ENCODE measurements at places on chromosomes 1 and 21.

GRCh38 chr1:95451054-95451453, 217.0 kb downstream of the RWDD3 start:
- no peak for DNase-seq

- no peak for DNase-seq
Observed at GRCh38 chr1:5645135-5645399, 347.2 kb downstream of the NPHP4 start.

DNA sequence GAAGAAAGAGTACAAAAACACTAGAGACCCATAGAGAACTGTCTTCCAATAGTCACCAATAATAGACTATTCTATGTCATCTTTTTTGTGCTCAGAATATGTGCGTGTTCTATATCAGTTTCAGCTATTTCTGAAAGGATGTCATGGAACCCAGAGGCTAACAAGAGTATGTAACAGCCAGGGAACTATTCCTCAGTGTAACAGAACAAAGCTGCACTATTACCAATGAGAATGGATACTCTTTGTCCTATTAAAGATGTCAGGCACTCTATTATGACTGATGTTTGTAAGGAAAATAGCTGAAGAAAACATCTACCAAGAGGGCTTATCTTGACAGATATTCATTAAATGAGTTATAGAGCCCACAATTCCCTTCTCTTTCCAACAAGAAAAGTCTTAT, 8.6 kb upstream of the LRRC8C start:
- DNase-seq = no peak

DNA sequence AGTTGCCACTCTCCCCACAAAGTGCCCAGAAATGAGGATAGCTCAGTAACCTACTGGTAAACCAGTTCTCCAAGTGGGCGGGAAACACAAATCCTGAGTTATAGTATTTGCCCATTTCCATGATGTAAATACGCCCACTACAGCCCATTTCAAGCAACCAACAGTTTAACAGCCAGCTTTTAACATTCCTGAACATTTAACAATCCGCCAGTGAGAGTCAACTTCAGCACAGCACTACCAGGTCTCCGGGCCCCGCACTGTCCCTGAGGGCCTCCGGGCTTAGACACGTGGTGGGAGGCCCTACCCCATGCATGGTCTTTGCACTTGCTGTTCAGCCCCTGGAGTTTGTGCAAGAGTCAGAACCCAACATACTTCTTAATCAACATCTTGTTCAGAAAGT, 132.0 kb upstream of the CTTNBP2NL start:
- no peak for DNase-seq

GRCh38 chr1:227166559-227166958, 151.7 kb downstream of the CDC42BPA start:
- DNase-seq = no peak

- no peak for DNase-seq
Observed at GRCh38 chr1:243944429-243945160, 94.6 kb upstream of the AKT3 start.

GRCh38 chr21:44761747-44762208, 39.8 kb downstream of the UBE2G2 start:
- DNase-seq = no peak

DNA sequence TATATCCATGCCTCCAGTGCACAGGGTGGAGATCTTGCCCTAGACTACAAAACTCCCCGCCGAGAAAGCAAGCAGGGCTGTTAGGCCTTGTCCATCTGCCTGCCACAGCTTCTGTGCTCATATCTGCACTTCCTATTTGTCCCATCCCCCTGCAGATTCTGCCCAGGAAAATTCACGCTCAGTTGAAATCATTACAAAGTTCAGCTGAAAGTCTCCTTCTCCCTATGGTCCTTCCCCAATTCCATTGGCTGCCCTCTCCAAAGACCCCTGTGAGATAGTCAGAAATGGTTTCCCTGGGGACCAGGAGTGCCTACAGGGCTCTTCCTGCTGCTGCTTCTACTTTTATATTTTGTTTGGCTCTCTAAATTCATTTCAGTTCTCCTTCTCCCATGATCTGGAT, 63.2 kb downstream of the DTL start:
- DNase-seq = no peak

- DNase-seq = no peak
Observed at GRCh38 chr21:38787016-38787415, 18.7 kb upstream of the ETS2 start.

DNA sequence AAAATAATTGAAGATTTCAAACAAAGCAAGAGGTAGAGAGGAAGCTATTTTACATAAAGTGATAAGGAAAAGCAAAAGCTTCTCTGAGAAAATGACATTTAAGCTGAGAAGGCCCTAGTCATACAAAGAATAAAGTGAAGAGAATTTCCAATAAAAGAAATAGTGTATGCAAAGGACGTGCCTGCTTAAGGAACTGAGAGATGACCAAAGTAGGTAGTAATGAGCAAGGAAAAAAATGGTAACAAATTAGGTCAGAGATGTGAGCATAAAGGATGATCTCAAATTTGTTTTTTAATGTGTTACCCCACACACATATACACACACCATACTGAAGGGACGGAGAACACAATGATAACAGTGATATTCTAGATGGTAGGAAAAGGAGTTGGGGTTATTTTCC, 46.4 kb downstream of the NRIP1 start:
- no peak for DNase-seq

DNA sequence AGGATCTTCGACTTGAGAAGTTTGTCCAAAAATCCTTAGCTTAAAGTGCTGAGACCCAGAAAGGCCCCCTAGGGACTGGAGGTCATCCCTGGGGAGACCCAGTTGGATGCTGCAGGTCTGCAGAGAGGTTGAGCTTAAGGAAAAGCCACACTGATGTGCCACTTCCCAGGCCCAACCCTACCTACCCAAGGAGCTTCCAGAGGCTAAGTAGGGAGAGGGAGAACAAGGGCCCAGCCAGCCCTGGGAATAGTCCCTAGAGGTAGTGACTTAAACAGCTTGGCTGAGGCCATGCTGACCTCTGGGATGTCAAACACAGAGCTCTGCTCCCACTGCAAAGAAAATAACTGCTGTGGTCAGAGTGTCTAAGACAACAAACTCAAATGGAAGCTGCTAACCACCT, 693.7 kb downstream of the MATN1 start:
- no peak for DNase-seq

DNA sequence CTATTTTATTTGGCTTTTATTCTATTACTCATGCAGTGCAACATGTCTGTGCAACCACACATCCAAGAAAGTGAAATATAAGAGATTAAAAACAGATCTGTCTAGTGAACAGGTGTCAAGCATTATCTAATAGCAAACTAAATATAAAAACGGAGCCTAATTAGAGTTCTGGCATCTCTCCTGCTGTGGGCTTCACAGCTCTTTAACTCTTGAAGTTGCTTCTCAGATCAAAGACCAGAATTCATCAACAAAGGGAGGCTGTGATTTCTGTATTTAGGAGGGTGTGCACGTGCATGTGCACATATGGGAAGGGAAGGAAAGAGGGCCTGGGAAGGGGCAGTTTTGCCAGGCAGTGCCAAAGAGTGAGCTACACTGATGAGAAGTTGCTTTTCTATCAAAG, 81.0 kb downstream of the MIS18A start:
- no peak for DNase-seq

DNA sequence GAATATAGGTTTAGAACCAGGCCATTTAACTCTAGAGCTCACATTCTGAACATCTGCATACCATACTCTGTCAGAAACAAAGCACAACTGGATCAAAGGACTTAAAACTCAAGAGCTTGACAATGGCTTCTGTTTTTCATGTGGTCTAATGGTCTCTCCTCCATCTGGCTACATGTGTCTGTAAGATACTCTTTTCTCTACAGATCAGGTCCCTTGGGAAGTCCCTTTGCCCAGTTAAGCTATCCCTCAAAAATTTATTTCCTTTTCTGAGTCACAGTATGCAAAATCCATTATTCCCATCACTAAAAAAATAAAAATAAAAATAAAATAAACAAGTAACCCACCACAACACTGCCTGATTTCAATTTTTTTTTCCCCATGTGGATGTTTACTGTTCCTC, 357.0 kb upstream of the PRMT6 start:
- DNase-seq = no peak

DNA sequence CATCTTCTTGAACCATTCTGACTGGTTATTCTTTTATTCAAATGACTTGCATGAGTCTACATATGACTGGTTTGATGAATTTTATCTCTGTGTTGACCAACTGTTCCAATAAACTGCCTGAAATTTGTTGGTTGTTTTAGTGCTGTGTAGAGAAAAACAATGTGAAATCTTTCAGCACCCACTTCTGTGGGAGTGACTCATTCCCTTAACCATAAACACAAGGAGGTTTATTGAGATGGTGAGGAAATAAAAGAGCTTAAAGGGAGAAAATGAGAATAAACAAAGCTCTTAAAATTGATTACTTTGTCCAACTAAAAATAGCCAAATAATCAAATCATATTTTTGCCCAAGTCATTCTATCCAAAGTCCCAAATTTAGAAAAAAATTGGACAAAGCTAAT, 341.1 kb downstream of the TGFB2 start:
- no peak for DNase-seq

- no peak for DNase-seq
Observed at GRCh38 chr1:37473431-37474045, 842 bp upstream of the ZC3H12A start.

DNA sequence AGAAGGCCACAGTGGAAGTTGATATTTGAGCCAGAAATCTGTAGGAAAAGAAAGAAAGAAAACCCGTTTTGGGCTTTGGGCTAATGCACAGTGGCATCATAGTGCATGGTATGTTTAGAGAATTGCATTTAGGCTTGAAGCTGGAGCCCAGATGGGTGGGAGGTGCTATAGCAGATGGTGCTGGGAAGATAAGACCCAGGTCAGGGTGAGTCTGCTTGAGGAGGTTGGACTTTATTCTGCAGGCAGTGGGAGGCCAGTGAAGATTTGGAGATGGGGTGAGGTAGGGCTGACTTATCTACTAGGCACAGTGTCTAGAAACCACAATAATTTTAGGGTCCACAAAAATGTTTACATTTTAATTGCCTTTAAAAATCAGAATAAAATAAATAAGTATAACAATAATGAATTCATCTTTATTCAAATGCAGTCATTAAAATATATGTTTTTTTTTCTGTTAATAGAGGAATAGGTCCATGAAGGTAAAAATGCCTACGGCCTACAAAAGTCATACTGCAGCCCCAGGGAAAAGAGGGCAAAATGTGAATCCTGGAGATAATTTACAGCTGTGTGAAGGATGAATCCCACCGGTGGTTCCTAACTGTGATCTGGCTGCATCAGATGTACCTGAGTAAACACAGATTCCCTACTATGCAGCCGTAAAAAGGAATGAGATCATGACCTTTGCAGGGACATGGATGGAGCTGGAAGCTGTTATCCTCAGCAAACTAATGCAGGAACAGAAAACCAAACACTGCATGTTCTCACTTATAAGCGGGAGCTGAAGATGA, 8.7 kb downstream of the DNAJC6 start:
- no peak for DNase-seq

Data from stimulated activated CD8-positive, alpha-beta memory T cell treated with anti-CD3 and anti-CD28 coated beads, Interleukin-15, amount 100 ng/mL, for 24 hours (primary cell).